ENCODE measurements at places on chromosomes 16 and 17.

GRCh38 chr16:75218256-75219076 lies at the start of gene CTRB1:
TSS of gene CTRB1 (plus strand) at chr16:75218988. CDS start at chr16:75219008, 20 bp downstream.
- peak; percentile 73 for DNase-seq

GRCh38 chr17:72640415-72641165 lies 451.9 kb downstream of the SLC39A11 start:
- no peak for DNase-seq

DNA sequence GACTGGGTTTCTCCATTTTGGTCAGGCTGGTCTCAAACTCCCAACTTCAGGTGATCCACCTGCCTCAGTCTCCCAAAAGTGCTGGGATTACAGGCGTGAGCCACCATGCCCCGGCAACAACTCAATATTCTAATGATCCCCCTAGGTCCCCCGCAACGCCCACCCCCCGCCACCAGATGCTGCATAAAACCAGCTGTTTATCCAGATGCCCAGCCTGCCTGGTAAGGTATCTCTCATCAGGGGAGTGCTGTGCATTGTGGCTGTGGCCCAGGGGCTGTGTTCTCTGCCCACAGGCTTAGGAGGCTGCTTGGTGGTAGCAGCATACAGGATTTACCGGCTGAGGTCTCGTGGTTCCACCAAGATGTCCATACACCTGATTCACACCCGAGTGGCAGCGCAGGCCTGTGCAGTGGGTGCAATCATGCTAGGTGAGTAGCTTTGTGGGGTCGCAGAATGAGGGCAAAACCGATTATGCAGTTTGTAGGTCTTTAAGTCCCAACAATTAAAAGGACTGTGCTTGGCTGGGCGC lies 1.3 kb downstream of the HIGD1B start:
- no peak for DNase-seq

DNA sequence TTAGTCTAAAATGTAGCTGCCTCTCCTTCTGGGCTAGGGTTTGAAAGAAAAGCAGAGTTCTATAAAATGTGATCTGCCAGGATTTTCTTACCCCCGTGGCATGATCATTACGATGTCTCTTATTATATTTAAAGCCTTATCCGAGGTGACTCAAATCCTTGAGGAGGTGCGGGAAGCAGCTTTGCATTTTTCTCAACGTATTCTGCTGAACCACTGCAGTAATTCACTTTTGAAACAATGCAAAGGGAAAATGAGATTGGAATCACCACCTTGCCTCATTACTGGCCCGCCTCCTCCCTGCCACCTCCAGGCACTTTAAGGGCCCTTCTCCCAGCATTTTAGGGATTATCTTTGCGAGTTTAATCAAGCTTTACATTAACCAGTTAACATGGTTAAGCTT lies 9.7 kb upstream of the NOG start:
- no peak for DNase-seq

DNA sequence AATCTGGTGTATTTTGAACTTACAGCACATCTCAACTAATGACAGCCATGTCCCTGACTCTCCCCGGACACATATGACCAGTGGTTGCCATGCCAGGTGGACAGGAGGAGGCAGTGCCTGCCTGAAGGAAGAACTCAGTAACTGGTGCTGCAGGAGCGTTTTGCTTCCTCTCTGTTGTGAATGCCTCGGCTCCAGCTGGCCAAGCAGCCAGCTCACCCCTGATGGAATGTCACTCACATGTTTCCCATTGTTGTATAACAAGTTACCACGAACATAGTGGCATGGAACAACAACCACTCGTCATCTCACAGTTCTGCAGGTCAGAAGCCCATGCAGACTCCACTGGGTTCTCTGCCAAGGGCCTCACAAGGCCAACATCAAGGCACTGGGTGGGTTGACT lies 20.1 kb upstream of the IRF8 start:
- DNase-seq: no peak

Measured in globus pallidus (tissue), 1 donor.